ENCODE measurements at places on chromosomes 5 and 9.

GRCh38 chr5:157594257-157594656, 18.7 kb upstream of the ADAM19 start:
- no peak for DNase-seq

GRCh38 chr9:109072821-109073435, 46.8 kb downstream of the TMEM245 start:
- DNase-seq, result no peak

- no peak for DNase-seq
Observed at GRCh38 chr9:133715866-133716563, 22.1 kb downstream of the SARDH start.

GRCh38 chr5:172773481-172774469, 2.8 kb upstream of the DUSP1 start:
- no peak for DNase-seq

GRCh38 chr5:109053995-109054417, 306.3 kb downstream of the FER start:
- peak; percentile 18 for DNase-seq

DNA sequence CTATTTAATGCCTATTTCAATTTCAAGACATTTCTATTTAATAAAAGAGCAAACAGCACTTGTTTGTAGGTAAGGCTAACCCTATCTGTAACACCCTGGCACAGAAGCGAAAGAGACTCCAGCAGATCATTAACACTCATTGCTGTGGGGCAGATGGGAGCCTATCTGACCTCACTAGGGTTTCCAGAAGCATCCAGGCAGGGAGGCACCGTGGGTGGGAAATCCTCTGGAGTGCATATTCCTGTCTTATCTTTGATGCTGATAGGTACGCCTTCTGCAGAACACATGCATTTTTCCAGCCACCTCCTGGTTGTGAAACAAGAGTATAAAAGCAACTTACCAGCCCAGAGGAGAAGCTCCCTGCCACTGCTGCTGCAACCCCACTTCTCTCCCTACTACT, 233.7 kb downstream of the GLIS3 start:
- DNase-seq, result no peak

DNA sequence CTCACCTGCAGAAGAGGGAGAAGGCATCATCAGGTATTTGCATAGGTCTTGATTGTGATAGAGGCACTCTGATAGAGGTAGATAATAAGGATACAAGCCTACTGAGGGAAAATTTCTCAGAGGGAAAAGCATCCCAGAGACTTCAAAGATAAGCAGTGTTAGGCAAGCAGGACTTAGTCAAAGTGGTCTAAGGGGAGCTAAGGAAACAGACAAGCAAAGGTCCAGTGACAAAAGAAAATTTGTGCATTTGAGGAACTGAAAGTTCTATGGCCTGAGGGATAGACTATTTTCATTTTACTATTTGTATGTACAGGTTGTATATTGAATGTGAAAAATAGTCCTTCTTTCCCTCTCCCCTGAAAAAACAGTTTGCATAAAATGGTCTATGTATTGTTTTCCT, 27.4 kb downstream of the OXCT1 start:
- no peak for DNase-seq

- DNase-seq, result no peak
Observed at GRCh38 chr9:34553511-34554021, 30.8 kb upstream of the ENHO start.

- DNase-seq, result no peak
Observed at GRCh38 chr9:96604004-96604319, 15.7 kb downstream of the CDC14B start.

Data from GM13976 (cell line).